ENCODE measurements at places on chromosomes 3 and 15.
A peak's percentile ranks its signal among the peaks of the same experiment; 100 is the strongest.

GRCh38 chr15:28082891-28083684, 16.0 kb downstream of the OCA2 start:
- DNase-seq: no peak

DNA sequence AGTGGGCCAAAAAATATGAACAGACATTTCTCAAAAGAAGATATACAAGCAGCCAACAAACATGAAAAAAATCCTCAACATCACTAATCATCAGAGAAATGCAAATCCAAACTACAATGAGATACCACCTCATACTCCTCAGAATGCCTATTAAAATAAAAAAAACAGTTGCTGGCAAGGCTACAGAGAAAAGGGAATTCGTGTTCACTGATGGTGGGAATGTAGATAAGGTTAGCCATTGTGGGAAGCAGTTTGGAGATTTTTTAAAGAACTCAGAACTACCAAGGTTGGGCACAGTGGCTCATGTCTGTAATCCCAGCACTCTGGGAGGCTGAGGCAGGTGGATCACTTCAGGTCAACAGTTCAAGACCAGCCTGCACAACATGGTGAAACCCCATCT, 27.8 kb upstream of the C15orf40 start:
- DNase-seq: no peak

GRCh38 chr3:154301561-154301960, 22.7 kb downstream of the DHX36 start:
- DNase-seq: no peak

- no peak for DNase-seq
Measured at GRCh38 chr3:100018806-100019205, 95.5 kb downstream of the FILIP1L start.

GRCh38 chr3:192907784-192908183, 9.9 kb downstream of the MB21D2 start:
- DNase-seq: no peak

DNA sequence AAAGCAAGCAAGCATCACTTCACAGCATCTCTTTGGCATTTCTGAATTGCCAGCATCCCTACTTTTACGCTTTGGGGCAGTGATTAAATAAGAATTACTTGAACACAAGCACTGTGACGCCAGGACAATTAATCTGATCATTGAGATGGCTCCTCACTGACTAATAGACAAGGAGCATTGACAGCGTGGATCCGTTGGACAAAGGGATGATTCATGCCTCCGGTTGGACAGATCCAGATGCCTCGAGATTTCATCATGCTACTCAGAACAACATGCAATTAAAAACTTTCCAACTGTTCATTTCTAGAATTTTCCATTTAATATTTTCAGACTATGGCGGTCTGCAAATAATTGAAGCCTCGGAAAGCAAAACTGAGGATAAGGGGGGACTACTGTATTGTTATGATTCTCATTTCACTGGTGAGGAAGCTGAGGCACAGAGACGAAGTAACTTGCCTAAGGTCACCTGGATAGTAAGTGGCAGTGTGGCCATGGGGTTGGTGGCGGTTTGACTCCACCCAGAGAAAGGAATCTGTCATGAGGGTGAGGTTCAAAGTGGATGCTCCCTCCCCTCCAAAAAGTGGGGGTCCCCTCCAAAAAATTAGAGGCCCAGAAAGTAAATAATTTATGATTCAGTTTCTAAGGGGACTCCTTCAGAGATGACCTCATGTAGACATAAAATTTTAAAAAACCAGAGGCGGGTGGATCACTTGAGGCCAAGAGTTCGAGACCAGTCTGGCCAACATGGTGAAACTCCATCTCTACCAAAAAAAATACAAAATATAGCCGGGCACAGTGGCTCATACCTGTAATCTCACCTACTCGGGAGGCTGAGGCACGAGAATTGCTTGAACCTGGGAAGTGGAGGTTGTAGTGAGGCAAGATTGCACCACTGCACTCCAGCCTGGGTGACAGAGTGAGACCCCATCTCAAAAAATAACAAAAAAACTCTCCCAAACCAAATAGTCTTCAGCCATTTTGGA, 12.3 kb upstream of the PGPEP1L start:
- DNase-seq: no peak

- no peak for DNase-seq
Measured at GRCh38 chr3:175743733-175744400, 884.7 kb downstream of the NAALADL2 start.

- DNase-seq: no peak
Measured at GRCh38 chr3:19190126-19190525, 41.8 kb downstream of the KCNH8 start.

- no peak for DNase-seq
Measured at GRCh38 chr3:170585937-170586310, at the start of gene SLC7A14. SLC7A14 (minus strand) TSS chr3:170586075; CDS start chr3:170526936, 59,139 bp downstream.

GRCh38 chr3:71421820-71422566, 161.5 kb downstream of the FOXP1 start:
- DNase-seq: peak; percentile 6

GRCh38 chr15:66078196-66078928, 175.2 kb downstream of the MEGF11 start:
- DNase-seq: no peak

DNA sequence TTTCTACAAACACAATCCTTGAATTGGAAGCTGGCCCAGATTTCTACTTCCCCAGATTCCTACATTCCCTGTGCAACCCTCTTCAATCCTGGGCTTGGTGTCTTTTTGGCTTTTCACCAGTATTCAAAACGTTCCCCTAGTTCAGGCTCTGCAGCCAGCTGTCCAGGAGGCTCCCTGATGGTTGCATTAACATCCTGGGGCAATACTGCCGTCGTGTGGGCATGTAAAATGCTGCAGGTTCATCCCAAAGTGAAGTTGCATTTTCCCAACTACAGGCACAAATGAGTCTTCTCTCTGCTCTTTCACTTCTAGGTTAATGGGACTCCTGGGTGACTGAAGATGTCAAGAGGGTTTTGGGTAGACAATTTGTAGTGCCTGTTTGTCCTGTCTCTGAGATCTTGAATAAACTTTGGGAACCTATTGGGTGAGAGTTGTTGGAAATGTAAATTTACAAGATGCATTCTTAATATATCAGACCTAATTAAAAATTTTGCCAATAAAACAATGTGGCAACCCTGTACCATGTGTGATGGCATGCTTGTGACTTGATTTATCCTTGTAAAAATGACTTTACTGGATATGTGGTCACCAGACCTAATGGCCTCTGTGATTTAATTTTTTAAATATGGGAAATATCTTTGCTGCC, 28.6 kb downstream of the SOX14 start:
- DNase-seq: no peak

- peak; percentile 18 for DNase-seq
Measured at GRCh38 chr3:198079771-198080520, 119.9 kb downstream of the LMLN start.

GRCh38 chr3:44762170-44762677, 630 bp downstream of the KIF15 start:
- DNase-seq: no peak

DNA sequence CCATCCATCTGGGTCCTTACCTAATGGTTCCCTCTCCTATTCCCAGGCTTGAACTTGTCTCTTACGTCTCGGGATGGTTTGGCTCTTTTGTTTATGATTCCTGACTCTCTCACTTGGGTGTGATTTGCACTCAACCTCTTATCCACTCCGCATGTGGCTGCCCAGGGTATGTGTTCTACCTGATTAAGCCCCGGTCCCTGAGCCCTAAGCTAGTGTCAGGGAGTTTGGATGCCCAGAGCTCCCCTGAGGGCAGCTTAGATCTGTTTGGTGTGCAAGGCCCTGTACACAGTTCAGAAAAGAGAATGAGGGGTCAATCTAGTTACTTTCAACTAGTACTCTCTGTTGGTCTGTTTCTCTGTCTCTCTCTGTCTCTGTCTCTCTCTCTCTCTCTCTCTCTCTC, 15.9 kb upstream of the STARD5 start:
- DNase-seq: no peak

GRCh38 chr3:110752307-110752706, 319.3 kb upstream of the NECTIN3 start:
- no peak for DNase-seq

- DNase-seq: no peak
Measured at GRCh38 chr3:114484919-114485318, 191.1 kb downstream of the TIGIT start.

DNA sequence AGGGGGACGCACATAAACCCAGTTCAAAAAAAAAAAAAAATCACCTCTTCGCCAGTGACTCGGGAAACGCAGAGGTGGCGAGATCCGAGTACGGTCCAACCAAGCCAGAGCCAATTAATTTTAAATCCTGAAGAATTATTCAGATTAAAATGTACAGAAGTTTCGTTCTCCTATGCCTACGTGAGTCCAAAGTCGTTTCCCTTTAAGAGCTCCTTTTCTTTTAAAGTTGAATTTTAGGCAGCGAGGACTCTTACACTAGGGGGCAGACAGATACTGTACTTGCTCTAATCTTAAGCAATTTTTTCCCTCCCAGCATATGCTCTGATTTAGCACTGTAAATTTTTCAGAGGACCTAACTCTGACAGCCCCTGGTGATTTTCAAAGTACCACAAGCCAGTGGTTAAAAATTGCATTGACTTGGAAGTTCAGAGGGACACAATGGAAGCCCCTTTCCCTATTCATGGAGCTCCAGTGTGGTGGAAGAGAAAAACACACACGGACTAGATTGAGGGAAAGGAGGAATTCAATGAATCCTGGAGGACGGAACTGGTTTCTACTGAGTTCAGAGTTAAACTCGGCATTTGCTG, 3.3 kb upstream of the NR2F2 start:
- no peak for DNase-seq

DNA sequence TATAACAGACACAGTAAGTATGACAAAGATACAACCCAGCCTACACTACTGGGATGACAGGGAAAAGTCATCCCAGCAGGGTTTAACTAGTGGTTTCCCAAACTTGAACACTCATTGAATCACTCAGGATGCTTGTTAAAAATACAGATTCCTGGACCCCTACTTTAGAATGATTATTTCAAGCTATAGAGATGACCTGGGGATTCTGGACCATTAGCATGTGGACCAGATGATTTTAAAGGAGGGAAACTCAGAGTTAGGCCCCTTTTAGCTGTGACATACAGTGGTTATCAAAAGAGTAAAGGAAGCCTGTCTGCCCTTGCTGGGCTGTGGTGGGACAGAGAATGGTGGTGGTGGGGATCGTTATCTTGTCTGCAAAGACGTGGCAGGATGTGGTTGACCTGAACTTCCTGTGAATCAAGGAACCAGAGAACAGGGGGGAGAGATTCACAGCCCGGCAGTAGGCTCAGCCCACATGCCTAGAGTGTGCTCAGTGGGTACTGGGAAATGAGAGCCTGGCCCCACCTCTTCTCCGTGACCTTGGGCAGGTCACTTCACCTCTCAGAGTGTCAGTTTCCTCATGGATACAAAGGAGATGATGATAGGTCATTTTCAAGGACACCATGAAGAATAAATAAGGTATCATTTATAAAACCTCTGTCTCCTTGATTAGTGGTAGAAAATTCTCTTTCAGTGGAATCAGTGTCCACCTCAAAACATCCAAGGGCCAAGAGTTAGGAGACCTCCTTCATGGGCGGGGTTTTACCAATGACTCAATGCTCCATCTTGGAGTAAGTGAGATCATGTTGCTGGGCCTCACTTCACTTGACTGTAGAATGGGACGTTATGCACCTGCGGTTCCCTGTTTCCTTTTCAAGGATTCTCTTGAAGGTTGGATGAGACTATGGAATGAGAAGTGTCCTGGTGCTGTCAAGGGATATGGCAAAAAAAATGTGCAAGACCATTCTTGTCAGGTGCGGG, 306.5 kb downstream of the RPLP1 start:
- peak; percentile 82 for DNase-seq

- DNase-seq: no peak
Measured at GRCh38 chr3:43997316-43997715, 244.4 kb upstream of the TOPAZ1 start.

- no peak for DNase-seq
Measured at GRCh38 chr15:59950603-59951388, 53.3 kb upstream of the FOXB1 start.

DNA sequence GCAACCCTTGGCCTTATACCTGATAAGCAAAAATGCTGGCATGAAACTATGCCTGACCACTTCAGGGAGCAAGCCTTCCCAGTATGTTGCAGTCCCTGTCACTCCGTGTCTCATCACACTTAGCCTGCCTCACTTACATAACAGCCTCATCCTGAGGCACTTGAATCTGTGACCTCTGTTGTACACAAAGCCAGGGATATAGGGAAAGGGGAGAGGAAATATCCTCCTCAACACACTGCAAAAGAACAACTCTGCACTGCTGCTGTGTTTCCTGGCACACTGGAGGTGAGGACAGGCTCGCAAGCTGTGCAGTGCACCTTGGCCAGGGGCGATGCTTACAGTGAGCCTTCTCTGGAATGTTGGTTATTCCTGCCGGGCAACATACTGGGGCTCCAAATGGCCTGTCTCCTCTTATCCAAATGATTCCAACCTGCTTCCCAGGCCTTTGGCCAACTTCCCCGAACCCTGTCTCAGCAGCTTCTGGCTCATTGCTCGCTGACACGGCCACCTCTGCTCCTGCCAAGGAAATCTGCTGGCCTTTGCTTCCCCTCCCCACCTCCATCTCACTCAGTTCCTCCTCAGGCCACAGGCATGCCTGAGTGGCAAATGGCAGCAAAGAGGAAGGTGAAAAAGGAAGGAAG, 109.2 kb downstream of the CD47 start:
- DNase-seq: no peak

GRCh38 chr15:57098896-57099295, 180.5 kb downstream of the TCF12 start:
- DNase-seq: no peak

DNA sequence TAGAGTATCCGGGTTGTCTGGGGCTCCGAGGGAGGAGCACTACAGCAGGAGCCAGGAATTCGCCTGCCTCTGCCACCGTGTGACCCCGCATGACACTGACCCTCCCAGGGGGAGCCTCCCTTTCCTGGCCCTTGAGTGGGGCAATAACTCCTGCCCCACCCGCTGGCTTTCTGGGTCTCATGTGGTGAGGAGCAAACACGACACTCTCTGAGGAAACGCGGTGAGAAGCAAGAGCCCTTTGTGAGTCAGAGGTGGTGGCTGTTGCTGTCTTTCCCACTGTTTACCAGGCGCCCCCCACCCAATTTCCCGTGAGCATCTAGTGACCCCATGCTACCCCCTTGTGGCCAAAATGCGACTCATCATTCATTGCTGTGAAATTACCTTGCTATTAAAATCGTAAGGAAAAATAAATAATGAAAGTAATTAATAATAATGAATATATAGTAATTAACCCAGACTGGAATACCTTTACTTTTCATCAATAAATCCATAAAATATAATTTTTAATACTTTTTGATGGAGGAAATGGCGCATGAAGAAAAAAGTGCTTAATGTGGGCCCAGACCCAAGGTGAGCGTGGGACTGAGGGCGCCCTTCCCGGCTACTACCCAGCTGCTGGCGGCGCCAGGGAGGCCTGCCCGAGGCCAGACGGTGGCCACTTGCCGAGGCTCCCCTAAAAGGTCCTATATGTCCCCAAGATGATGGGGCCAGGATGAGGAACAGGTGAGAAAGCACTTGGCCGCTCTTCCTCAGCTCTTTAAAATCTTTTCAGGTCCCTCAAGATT, 29.3 kb downstream of the CCNL1 start:
- DNase-seq: peak; percentile 62

DNA sequence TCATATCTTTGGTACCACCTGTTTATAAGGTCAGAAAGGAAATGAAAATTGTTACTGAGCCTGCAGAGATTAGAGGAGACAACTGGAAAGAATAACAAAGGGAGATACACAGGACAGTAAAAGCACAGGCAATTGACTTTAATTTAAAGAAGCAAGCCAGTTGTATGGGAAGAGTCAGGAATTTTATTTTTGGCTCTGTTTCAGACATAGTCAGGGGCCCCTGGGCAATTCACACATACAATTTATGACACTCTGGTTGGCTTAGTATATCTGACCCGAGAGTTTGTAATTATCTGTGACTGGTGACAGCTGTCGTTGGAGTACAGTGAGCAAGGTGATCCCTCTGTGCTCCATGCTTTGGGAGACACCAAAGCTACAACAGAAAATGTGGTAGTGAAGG, 591.9 kb upstream of the NECTIN3 start:
- DNase-seq: no peak
